ENCODE measurements at places on chromosomes 12 and 14.

DNA sequence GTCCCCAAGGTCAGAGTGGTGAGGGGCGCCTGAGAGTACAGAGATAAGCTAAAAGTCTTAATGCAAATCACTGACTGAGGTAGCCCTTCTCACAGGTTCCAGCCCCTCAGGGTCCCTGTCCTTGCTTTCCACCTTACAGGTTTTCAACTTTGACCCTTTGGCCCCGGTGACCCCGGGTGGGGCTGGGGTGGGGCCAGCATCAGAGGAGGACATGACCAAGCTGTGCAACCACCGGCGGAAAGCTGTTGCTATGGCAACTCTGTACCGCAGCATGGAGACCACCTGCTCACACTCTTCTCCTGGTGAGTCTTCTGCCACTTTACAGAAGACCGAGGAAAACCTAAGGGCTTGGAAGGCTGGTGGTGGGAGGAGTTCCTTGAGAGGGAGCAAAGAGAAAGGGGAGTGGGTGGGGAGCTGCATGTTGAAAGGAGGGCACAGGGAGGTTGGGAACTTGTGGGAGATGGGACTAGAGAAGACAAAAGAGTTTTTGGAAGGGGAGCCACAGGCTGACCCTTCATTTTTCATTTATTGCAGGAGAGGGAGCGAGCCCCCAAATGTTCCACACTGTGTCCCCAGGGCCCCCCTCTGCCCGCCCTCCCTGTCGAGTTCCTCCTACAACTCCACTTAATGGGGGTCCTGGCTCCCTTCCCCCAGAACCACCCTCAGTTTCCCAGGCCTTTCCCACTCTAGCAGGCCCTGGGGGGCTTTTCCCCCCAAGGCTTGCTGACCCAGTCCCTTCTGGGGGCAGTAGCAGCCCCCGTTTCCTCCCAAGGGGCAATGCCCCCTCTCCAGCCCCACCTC is 2.4 kb downstream of the MBD6 start:
- DNase-seq: no peak

GRCh38 chr14:96602186-96602585 is 100.0 kb downstream of the PAPOLA start:
- no peak for DNase-seq

GRCh38 chr14:54309615-54310014 is 87.2 kb upstream of the CDKN3 start:
- no peak for DNase-seq

GRCh38 chr12:90909069-90909770 is 45.8 kb downstream of the CCER1 start:
- DNase-seq: no peak

GRCh38 chr12:60980558-60980957 is 1279.6 kb upstream of the USP15 start:
- no peak for DNase-seq

DNA sequence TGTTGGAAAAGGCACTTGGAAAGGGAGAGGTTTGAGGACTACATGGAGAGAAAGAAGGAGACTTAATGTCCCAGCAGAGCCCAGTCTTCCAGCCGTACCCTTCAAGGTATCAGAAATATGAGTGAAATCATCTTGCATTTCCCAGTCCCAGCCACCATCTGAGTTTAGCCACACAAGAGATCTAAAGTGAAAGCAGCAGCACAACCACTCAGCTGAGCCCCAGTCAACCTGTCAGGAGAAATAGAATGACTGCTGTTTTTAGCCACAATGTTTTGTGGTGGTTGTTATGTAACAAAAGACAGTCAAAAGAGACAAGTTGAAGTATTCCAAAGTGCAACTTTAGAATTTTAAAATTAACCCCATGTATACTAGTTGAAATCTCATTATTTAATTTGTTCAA is 28.0 kb downstream of the DERA start:
- DNase-seq: no peak

DNA sequence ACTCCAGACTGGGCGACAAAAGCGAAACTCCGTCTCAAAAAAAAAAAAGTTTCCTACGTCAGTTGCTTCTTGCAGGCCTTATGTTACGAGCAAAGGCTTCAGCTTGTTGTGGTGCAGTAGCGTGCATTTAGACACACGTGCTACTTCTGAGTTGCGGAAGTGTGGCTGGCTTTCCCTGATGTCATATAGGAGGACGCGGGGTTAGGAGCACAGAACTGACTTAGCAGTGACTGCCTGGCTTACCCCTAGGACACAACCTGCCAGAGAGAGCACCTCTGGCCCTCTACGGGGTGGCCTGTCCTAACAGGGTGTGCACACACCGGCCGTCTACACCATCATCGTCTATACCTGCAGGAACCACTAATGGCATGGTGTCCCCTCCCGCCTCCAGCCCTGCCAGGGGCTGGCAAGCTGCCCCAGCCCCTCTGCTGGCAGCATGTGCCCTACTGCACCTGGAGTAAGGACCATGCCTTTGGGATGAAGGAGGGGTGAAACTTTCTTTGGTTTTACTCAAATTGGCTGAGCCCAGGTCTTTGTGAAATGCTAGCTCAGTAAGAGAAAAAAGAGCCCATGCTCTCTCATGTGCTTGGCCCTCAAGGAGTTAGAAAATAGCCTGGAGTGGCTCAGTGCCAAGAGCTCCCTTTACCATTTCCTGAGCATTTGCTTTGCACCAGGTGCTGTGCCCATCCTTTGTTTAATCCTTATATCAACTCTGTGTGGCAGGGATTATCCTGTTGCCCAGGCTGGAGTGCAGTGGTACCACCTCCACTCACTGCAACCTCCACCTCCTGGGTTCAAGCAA is 1.7 kb upstream of the GPR68 start:
- DNase-seq: no peak

DNA sequence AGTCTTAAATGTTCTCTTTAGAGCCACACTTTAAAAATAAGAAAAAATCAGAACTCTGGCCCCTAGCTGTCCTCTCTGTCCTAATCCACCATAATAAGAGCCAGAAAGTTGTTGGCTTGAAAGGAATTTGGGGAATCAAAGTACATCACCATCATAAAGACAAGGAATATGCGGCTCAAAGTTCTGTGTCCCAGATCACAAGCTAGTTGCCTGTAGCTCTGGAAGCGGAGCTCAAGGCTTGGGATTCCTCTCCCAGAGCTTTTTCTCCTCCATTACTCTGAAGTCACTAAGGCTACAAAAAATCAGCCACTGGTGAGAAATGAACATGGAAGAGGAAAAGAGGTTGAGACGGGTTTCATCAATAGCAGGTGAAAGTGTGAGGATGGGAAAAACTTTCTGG is 6.4 kb downstream of the DPF3 start:
- no peak for DNase-seq

GRCh38 chr12:48109424-48109823 is 3.5 kb upstream of the SENP1 start:
- DNase-seq: no peak

DNA sequence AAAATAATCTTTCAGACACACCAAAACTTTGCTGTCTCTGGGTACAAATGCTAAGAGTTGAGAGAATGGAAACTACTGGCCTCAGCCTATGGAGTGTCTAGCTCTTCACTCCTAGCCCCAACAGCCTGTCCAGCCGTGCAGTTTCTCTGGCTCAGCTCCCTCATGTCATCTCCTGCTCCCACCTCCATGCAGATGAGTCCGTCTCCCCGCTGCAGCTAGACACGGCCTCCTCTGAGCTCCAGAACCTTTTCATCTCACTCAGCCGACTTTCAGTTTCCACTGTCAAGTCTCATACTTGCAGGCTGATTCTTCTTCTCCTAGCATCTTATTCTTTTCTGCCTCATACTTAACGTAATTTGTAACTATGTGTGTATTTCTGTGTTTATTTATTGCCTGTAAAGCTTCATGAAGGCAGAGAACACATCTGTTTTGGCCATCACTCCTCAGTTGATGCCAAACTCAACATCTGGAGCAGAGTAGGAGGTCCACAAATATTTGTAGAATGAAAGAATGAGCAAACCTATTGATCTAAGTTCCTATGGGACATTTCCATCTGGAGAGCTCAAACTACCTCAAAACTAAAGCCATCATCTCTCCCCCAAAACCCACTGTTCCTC is 139.8 kb upstream of the PWP1 start:
- no peak for DNase-seq

- DNase-seq: no peak
Measured at GRCh38 chr14:71594821-71595220, 337.4 kb upstream of the RGS6 start.

DNA sequence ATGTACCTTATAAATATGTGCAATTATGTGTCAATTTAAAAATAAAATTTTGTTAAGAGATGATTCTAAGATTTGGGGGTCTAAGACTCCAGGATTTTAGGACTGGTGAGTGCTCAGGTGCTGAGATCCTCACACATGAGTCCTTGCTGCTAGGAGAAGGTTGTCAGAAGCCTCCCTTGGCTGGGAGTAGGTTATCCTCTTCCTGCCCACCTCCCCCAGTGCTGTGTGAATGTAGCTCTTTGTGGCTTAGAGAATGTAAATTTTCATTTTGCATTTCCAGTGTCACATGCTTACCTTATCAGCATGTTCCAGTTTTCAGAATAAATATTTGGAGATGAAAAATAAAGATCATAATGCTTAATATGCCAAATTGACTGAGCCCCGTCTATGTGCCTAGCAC is 114.2 kb upstream of the MDM1 start:
- no peak for DNase-seq

- no peak for DNase-seq
Measured at GRCh38 chr14:102799684-102800562, 22.7 kb downstream of the TRAF3 start.

DNA sequence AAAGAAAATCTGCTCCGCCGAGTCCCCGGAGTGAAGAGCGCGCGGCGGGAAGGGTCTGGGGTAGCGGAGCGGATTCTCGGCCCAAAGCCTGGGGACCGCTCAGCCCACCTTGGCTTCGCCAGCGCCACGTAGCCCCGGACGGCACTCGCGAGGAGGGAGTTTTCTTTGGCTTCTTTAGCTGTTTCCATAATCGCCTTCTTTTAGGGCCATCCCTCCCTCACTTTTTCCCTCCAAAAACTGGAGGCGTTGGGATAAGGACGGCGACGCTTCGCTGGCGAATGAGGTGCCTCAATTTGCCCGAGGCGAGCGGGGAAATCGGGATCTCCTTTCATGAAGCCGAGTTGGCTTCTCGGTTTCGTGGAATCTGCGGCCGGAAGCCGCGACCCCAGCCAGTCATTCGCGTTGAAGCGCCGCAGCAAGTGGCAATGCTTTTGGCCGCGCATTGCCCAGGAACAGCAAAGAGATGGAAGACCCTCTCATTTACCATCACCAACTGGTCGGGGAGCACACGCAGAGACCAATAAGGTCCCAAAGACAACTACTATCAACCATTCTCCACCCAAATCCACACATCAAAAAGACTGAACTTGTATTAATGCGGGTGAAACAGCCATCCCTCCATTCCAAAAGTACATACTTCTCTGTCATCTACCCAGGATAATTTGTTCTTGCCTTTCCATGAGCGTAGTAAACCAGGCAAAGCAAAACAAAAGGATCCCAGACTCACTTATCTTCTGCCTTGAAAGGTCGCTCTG is 8.4 kb upstream of the SIX1 start:
- no peak for DNase-seq

DNA sequence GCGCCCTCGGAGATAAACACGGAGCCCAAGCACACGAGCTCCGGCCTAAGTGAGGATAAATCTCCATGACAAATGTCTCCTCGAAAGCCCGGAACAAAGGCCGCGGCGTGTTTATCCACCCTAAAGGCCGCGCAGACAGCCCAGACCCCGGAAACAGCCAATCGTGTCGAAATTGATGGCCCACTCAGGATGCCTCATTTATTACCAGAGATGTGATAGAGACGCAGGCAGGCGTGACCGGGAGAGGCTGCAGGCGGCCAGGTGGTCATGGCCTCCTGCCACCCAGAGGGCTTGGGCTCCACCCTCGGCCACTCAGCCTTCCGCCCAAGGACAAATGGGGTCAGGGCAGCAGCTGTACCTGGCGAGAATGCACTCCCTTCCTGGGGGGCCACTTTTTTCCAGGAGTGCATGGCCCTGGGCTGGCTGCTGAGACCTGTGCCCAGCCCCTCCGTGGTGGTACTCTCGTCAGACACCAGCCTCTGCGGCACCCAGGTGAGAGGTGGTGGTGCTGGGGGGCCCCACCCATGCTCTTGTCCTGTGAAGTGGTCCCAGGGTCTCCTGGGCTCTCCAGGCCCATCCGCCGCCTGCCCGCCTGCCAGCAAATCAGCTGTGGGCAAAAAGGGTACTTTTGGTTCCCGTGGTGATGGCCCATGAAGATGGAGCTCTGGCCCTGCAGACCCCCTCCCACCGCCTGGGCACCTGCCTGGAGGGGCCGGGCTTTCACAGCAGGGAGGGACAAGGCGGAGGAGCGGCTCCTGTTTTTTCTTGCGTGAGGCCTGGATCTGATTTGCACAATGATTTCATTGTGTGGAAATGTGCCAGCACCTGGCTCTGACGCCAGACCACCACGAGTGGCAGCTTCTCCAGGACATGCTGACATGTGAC is 211.5 kb upstream of the C14orf180 start:
- no peak for DNase-seq

DNA sequence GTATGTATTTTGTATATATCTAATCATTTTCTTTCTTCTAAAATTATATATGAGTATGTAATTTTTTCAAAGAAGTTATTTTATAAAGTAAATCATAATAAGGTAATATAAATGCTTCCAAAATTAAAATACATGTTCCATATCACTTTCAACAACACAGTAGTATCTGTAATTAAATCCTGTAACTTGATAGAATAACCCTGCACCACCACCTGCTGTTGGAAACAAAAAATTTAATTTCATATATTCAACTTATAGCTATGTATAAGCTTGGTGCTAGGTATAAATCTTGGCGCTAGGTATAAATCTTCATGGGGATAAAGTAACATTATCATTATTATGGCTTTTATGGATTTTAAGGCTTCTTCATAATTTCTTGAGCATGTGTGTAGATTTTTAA is 149.7 kb upstream of the DCN start:
- DNase-seq: no peak

GRCh38 chr14:58082491-58083098 is 69.4 kb downstream of the ARMH4 start:
- no peak for DNase-seq

DNA sequence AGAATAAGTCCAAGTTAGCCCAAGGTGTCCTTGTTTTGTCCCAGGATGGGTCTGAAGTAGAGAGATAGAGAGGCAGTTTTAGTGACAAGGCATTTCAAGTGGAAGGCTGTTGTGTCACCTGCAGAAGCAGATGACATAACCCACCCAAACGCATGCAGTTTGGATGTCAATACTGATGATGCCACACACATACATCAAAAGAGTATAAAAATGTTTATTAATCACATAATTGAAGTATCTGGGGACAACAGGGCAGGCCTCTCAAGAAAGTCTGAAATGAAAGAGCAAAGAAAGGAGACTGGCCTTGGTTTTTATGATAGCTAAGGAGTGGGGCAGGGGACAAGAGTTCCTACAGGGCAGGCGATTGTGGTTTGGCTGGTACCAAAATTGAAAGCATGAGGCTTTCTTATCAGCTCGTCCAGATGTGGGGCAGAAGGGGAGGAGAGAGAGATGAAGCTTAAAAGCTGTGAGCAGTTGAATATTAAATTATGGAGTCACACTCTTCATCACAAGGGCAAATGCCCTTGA is 78.4 kb upstream of the TSPAN8 start:
- DNase-seq: no peak
